ENCODE measurements at places on chromosomes 12 and 14.

GRCh38 chr14:101469382-101470247 lies 91.7 kb upstream of the DIO3 start:
- no peak for DNase-seq

DNA sequence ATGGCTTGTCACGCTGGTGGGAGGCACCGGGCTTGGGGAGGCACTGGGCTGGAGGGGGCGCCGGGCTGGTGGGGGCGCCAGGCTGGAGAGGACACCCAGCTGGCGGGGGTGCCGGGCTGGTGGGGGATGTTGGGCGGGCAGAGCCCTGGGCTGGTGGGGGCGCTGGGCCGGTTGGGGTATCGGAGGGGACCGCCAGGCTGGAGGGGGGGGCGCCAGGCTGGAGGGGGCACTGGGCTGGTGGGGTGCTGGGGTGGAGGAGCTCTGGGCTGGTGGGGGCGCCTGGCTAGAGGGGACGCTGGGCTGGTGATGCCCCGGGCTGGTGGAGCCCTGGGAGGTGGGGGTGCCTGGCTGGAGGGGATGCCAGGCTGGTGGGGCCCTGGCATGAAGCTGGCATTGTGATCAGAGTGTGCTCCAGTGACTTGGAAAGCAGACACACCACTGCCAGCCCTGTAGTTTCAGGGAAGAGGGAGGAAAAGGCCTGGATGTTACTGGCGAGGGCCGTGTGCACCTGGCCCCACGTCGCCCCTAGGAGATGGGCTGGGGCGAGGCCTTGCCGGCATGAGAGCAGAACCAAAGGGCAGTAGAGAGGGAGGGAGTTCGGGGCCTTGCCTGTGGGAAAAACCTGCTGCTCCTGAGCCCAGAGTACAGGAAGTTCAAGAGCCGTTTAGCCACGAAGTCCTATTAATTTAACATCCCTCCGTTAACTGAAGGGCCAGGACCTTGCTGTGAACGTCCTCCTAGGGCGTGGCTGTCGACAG lies 13.1 kb downstream of the TEDC1 start:
- no peak for DNase-seq

DNA sequence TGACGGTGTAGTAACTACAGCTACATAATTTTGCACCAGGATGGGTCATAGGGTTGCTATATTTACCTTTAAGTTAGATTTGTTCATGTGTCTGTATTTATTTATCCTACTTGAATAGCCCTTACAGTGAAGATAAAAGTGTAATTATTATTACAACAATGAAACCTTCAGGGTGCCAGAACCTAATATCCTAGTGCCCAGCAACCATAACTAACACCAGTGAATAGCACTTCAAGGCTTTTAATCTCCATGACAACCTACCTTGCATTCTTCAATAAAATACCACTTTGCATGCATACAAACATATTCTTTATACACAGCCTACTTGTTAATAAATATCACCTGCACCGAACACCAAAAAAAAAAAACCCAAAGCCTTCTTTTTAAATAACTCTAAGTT lies 58.7 kb upstream of the G2E3 start:
- DNase-seq, result no peak

DNA sequence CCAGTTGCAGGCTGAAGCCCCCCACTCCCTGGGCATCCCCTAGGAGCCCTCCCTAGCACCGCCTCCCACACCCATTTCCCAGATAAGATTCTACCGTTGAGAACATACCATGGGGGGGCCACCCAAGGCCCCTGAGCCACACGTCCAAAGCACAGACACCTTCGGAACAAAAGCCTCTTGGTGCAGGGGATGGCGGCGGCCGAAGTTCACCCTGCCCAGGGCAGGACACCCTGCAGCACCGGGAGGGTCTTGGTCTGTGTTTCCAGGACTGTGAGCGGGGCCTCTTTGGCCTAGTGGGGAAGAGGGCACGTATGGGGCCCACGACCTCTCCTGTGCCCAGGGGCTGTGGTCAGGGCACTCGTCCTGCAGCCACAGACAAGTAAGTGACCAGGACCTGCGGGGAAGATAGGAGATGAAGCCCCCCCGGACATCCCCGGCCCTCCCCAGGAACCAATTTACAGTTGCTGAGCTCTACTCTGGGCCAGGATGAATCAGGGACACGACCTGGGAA lies 154.3 kb upstream of the C14orf180 start:
- DNase-seq, result no peak

DNA sequence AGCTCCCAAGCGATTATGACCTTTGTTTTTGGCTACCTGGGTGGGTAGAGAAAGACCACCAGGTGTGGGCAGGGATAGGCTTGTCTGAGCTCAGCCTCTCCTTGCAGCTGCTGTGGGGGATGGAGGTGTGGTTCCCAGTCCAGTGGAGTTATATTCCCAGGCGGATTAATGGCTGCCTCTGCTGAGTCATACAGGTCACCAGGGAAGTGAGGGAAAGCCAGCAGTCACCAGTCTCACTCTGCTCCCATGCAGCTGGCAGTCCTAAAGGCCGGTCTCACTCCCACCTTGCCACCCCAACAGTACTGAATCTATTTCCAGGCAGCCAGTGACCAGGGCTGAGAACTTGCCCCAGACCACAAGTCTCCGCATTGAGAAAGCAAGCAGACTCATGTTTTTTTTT lies 399.2 kb downstream of the VRK1 start:
- DNase-seq, result no peak

- DNase-seq, result no peak
Observed at GRCh38 chr14:101833045-101833444, 71.5 kb downstream of the PPP2R5C start.

DNA sequence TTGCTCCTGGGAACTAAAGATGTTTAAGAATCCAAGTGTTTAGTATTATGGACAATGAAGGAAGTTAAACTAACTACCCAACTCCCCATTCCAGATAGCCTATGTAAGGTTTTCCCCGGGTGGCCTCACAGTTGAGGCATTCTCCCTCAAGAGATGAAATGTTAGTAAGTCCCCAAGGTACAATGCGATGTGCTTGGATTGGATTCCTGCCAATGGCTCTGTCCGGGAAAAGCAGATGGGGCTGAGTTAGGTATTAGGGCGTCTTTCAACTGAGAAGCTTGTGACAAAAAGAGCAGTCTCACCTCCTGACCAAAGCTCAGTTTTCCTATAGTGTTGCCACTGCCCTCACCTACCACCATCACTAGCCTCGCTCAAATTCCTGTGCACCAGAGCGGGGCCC lies 64.8 kb upstream of the E2F7 start:
- no peak for DNase-seq

GRCh38 chr14:68598621-68599447 lies 194.0 kb downstream of the ZFP36L1 start:
- no peak for DNase-seq
